ENCODE measurements at places on chromosomes 3 and 15.

DNA sequence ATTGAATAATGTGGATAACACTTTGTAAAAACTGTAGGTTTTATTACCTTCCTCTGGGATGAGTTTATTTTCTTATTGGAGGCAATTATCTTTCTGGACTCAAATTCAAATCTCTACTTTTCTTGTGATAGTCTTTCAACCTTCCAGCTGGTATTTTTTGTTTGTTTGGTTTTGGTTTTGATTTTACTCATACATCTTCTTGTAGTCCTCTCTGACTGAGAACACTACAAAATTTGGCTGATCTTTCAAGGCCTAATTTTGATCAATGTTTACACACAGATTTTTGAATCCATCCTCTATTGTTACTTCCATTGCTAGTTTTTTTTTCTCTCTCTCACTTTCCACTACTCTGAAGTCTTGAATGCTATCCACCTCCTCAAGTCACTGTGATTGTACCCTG lies 303.8 kb upstream of the NECTIN3 start:
- no peak for DNase-seq

- DNase-seq = no peak
Measured at GRCh38 chr3:33541918-33542317, 101.7 kb upstream of the UBP1 start.

- no peak for DNase-seq
Measured at GRCh38 chr15:28888302-28888894, 2.6 kb downstream of the APBA2 start.

- no peak for DNase-seq
Measured at GRCh38 chr3:194139814-194140391, 4.0 kb downstream of the HES1 start.

GRCh38 chr3:15964605-15965442 lies 167.0 kb upstream of the ANKRD28 start:
- DNase-seq = no peak

- no peak for DNase-seq
Measured at GRCh38 chr15:59686389-59686788, 2.7 kb downstream of the BNIP2 start.

- DNase-seq = no peak
Measured at GRCh38 chr15:39018966-39019365, 454.4 kb upstream of the RASGRP1 start.

DNA sequence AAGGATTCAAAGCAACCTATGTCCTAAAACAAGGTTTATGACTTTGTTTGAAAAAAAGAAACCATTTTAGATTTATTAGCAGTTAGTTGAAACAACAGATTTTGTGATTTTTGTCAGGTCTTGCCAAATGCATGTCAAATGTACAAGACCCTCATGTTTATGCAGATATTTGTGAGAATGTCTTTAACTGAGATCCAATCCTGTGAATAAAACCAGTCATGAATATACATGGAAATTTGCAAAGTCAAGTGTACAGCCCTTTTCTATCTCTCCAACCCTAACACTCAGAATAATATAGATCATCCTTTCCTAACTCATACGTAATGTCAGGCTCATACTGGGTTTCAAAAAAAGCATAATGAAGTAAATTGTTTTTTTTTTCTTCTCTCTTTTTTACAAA lies 76.4 kb downstream of the DUT start:
- DNase-seq = no peak

GRCh38 chr3:127889461-127889863 lies 25.6 kb upstream of the KBTBD12 start:
- no peak for DNase-seq

- no peak for DNase-seq
Measured at GRCh38 chr3:42014458-42014920, 52.6 kb upstream of the ULK4 start.

- no peak for DNase-seq
Measured at GRCh38 chr15:71003319-71003718, 110.7 kb downstream of the LRRC49 start.

GRCh38 chr3:36476286-36476942 lies 96.1 kb downstream of the STAC start:
- DNase-seq = no peak

DNA sequence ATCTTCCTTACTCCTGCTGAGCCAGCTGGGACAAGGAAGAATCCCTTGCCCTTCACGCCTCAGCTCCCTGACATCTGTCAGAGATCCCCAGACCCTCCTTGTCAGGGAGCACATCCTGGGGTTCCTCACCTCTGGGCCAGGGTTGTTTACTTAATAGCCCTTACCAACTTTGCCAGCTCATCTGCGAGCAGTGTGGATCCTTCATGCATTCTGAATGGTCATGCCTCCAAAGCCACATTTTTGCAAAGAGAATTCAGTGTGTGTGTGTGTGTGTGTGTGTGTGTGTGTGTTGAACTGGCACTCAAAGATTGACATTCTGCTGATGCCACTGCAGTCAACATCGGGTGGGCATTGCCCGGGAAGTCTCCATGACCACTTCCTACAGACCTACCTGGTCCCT lies 112.6 kb downstream of the SLC49A4 start:
- DNase-seq = no peak

- no peak for DNase-seq
Measured at GRCh38 chr15:70473581-70474370, 289.6 kb downstream of the UACA start.

GRCh38 chr3:1693145-1693544 lies 405.5 kb upstream of the CNTN4 start:
- no peak for DNase-seq

DNA sequence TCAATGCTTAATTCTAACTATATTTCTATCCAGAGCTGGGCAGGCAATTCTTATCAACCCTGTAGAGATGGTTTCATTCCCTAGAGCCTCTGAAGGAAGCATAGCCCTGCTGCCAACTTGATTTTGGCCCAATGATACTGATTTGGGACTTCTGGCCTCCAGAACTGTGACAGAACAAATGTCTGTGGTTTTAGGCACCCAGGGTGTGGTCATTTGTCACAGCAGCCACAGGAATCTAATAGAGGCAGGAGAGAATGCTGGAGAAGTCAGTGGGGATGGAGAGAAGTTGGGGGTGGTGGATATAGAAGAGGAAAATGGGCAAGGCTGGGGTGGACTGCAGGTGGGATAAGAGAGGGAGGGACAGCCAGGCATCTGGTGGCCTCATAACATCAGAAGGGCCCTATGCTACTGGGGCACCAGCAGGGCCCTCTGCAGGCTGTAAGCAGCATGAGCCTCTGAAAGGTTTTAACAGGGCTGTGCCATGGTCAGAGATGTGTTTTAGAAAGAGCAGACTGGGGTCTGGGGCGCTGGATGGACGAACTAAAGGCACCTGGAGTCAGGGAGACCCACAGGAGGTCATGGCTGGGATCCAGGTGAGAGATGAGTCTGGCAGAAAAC lies 19.8 kb downstream of the MRPS11 start:
- DNase-seq = no peak

- no peak for DNase-seq
Measured at GRCh38 chr3:61829722-61830350, 268.5 kb downstream of the PTPRG start.

GRCh38 chr3:194730365-194730764 lies 44.7 kb downstream of the FAM43A start:
- no peak for DNase-seq

GRCh38 chr3:77786216-77786615 lies 746.3 kb downstream of the ROBO2 start:
- DNase-seq = no peak

DNA sequence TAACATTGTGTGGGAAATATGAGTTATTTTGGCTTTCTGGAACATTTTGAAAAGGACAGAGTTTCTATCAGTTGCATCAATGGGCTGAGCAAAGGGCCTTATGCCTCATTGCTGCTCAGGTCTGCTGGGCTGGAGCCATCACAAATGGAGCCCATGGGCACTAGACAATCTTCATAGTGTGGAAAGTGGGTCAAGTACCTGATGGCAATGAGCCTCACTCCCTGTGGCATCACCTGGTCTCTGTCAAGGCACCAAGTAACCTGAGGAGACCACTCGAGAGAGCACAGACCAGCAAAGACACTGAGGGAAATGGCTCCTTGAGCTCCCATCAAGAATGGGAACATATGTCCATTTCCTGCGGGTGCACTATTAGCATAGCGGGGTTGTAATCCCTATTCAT lies 96.7 kb upstream of the PPP2R3A start:
- DNase-seq = no peak

DNA sequence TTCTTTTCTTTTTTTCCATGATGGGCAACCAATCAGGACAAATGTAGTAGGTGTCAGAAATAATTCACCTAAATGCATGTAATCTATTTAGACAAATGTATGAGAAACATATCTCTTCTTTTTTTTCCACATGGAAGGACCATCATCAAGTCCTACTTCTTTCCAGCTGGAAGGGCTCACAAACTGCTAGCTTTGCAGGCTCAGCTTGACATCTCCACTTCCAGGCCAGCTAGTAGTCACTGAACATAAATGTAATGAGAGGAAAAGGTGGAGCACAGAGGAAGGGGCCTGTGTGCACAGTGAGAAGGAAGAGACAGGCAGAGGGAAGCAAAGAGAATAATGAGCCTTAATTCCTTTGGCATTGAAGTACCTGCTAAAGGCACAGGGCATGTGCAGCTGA lies 504.9 kb downstream of the MCTP2 start:
- no peak for DNase-seq

DNA sequence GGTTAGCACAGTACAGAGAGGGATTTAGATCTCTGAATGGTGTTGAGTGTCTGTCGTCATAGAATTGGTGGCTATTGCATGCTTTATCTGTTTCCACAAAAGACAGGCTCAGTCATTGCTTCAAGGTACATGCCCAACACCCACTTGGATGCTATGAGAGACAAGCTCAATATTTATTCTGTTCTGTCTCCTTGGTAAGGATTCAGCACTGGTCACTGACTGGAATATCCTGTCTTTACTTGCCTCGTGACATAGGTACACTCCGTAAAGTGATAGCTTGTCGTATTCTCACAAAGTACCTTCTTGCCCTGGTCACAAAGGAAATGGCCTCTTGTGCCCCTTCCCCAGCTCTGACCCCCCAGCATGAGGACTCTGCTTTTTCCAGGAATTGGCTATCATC lies 72.8 kb upstream of the CTNNB1 start:
- DNase-seq = no peak

GRCh38 chr3:150215616-150216015 lies 192.5 kb upstream of the TSC22D2 start:
- no peak for DNase-seq

- no peak for DNase-seq
Measured at GRCh38 chr3:112806903-112807302, 39.8 kb downstream of the CD200R1L start.

GRCh38 chr3:133135306-133135705 lies 97.1 kb downstream of the TMEM108 start:
- DNase-seq = no peak

- no peak for DNase-seq
Measured at GRCh38 chr3:115523458-115523857, 99.9 kb upstream of the GAP43 start.

DNA sequence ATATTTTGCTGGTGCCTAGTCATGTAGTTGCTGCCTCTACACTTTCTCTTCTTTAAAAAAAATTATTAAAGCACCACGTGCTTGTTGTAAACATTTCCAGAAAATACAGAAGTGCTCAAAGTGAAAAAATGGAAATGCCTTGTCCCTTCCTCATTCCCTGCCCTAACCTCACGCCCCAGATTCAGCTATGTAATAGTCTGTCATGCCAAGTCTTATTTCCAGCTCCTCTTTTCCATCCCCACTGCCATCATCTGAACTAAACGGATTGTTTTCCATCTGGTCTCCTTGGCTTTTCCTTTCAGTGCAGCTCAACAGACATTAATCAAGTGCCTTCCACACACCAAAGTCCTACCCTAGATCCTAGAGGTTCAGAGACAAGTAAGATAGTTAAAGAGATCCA lies 15.5 kb downstream of the ZNF774 start:
- no peak for DNase-seq

- peak; percentile 78 for DNase-seq
Measured at GRCh38 chr3:48157950-48158376, 30.3 kb downstream of the CDC25A start.

DNA sequence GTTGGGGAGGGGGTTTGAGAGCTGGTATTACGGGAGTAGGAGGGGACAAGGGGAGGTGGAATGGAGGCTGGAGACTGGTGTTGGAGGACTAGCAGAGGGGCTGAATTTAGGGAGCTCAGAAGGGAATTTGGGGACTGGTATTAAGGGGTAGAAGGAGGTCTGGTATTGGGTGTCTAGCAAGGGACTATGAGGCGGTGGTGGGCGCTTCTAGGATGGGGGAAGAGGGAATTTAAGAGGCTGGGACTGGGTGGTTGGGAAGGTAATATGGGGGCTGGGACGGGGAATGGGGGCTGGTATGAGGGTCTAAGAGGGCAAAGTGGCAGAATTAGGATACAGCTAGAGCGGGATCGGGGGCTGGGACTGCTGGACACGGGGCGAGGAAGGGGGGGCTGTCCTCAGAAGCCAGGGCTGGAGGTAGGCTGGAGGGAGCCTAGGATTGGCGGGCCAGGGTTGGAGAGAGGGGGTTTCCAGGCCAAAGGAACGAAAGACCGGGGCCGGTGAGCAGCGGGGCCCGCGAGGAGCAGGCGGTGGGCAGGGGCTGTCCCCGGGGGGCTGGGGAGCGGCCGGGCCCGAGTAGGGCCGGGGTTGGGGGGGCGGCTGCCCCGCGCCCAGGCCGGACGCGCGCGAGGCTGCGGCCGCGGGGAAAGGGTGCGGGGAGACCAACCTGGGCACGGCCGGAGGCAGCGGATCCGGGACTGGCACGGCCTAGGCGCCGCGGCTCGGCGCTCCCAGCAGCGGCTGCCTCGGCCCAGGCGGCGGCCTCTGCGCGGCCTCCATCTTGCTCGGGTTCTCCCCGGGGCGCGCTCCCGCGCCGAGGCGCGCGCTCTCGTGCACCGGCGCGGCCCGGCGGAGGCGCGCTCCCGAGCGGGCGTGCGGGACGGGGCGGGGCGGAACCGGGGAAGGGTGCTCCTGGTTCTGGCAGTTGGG lies at the start of gene LHFPL4:
Gene LHFPL4, minus strand, starts transcription at position 802 of the 927 bp plus-strand sequence. CDS start 1,143 bp downstream, outside the sequence.
- no peak for DNase-seq

- peak; percentile 65 for DNase-seq
Measured at GRCh38 chr3:63864008-63864964, 619 bp downstream of the ATXN7 start.

DNA sequence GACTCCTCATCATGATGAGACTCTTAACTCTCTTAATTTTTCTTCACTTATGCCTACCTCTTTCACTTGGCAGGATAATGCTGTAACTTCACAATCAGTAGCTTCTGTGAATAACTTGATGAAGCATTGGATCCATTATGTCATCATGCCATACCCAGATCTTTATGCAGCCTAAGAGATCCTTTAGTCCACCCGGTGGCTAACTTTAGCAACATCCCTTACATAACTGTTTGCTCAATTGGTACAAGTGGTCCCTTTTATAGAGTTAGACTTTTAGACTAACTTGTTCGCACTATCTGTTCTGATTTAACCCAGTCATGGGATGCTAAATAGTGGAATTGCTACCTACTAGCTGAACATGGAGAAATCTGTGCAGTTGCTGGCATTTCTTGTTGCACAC lies 184.5 kb downstream of the USP13 start:
- DNase-seq = no peak

- DNase-seq = no peak
Measured at GRCh38 chr3:95311272-95311671, 1248.4 kb downstream of the NSUN3 start.

- no peak for DNase-seq
Measured at GRCh38 chr3:37853691-37854413, 7.8 kb upstream of the CTDSPL start.

- no peak for DNase-seq
Measured at GRCh38 chr3:138945709-138946662, 951 bp downstream of the FOXL2 start.

All from ascending aorta (tissue), 2 donors.